ENCODE measurements at places on chromosomes 11 and 22.
A peak's percentile ranks its signal among the peaks of the same experiment; 100 is the strongest.

DNA sequence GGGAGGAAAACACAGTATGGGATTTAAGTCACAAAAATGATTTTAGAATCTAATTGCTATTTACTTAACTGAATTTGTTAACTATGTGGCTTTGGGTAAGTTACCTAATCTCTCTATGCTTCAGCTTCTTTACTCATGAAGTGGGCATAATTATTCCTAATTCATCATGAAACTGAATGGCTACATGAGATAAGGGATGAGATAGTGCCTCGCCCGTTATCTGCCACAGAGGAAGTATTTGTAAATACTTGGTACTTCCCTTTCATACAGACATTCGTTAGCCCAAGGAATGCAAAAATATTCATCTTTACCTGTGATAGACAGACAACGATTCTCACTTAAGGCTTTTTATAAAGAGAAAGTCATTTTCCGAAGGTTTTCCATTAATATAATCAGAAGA is 221.2 kb upstream of the BLID start:
- no peak for DNase-seq

DNA sequence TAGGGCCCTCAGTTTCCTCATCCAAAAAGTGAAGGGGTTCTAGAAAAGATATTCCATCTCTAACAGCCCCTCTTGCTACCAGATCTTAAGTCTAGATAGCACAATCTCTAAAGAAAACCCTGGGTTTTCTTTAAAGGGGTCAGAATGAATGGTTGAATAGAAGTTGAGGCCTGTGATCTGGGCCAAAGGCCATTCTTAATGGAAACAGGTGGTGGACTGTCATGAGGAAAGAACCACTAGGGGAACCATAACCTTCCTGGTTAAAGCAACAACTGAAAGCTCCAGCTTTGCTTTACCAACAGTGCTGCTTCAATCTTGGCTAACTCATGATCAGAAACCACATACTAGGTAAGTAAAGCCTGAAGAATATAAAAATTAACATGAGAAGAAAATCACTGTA is 1.8 kb downstream of the CELF1 start:
- no peak for DNase-seq

DNA sequence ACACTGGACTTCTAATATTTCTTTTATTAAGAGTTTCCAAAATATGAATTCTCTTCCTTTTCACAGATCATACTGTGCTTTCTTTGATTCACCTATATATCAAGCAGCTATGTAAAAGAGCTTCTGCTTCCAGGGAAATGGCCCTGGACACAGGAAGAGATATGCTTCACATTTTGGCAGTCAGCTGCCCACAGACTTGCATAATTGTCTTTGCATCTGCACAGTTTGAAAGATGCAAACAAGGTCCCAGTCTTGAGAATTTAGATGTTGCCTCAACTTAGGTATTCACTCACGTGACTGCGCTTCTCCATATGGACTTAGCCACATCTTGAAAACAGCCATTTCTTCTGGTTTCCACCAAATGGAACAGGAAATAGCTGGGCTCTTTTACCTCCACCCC is 92.3 kb upstream of the POU2AF2 start:
- no peak for DNase-seq

- no peak for DNase-seq
Observed at GRCh38 chr22:30262917-30263741, 3.5 kb downstream of the OSM start.

GRCh38 chr11:125193841-125194240 is 29.3 kb downstream of the PKNOX2 start:
- DNase-seq, result no peak

DNA sequence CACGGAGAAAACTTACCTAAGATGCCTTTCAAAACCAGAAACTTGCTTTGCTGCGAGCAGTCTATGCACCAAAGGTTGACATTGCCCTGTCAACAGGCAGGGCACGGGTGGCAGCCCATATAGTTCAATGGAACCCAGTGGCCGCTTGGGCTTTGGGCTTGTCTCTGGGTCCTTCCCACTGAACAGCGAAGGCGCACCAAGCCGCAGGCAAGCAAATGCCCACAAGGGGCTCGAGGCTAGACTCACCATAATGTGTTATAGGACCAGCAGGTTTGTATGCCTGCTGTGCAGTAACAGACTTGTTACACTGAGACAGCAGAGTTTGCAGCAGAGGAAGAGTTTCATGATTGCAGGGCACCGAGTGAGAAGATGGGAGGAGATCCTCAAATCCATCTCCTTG is 20.3 kb downstream of the CLDN5 start:
- DNase-seq, result no peak

DNA sequence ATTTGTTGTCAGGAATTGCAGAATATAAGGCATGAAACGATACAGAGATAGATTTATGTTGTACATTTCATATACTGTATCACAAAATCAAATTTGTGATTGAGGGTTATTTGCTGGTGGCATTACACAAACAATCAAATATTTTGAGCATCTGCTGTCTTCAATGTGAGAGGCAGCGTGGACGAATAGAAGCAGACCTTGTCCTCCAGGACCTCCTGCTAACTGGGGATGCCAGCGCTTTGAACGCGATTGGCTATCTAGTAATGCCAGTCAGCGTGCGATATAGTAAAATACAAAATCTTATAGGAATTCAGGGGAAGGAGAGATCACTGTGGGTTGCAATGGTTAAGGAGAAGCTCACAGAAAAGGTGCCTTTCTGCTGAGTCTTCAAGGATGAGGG is 631 bp upstream of the SNX19 start:
- DNase-seq, result no peak

- DNase-seq, result no peak
Observed at GRCh38 chr11:105923807-105924206, 98.2 kb downstream of the MSANTD4 start.

DNA sequence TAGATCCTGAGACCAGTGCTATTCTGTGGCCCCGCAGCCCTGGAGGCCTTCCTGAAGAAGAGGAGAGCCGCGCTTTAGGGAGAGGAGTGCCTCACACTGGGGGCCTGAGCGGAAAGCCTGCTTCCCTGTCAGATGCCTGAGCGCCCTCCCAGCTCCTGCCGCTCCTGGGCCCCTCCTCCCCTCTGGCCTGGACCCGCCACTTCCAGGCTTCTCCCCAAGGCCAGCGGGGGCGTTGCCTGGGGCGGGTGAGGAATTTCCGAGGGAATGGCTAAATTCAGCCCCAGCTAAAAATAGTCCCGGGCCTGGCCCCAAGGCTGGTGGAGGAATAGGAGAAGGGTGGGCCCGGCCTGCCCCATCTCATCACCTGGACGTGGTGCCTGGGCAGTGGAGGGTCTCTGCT is 15.4 kb downstream of the ARHGEF17 start:
- no peak for DNase-seq

DNA sequence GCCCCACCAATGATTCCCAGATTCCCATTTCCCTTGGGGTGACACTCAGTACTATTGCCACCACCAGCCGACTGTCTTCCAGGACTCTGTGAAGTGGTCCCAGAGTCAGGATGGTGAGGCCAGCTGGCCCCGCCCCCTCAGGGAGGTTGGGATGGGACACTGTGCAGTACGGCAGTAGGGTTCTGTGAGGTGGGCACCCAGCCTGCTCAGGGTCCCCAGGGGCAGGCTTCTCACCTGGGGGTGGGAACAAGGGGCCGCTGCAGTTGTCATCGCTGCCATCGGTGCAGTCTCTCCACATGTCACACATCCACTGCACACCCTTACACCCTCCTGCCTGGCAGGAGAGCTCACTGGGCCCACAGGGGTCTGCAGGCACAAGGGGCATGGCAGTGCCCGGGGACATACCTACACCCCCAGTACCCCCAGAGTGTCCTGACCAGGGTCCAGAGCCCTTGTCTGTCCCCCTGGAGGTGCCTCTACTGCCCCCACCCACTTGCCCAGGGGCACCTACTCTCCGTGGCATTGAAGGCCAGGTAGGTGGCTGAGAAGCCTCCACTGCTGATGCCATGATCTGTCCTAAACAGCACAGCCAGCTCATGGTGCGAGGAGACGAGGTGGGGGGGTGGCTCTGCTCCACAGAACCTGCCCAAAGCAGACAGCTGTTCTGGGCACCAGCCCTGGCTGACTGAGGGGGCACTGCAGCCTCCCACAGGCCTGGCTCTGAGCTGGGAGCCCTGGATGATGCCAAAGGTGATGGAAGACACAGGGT is 1.9 kb upstream of the C1QTNF5 start:
- DNase-seq, result no peak

GRCh38 chr11:107858217-107859070 is at the start of gene SLC35F2:
TSS of gene SLC35F2 (minus strand) at chr11:107858787. CDS start at chr11:107858767, 20 bp downstream.
- DNase-seq, result peak; percentile 66

GRCh38 chr11:87306262-87306851 is 268.6 kb downstream of the TMEM135 start:
- no peak for DNase-seq

DNA sequence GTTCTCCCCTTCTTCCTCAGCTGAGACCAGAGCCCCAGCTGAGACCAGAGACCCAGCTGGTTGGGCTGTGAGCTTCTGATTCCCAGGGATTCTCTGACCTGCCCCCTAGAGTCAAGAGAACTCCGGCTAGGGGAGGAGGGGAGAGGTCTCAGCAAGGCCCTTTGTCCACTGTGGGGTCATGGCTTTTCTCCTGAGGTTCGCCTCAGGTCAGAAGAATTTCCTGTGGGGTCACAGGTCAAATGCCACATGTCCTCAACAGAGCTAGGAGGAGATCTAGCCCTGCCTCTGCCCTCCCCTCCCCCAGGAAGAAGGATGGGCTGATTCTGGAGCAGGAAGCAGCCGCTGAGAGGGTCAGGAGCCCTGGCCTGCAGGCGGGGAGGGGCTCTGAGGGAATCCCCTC is 23.7 kb downstream of the HTR3A start:
- no peak for DNase-seq

GRCh38 chr11:102279641-102280170 is 37.6 kb upstream of the BIRC3 start:
- no peak for DNase-seq

GRCh38 chr11:120945042-120945441 is 78.9 kb upstream of the TBCEL start:
- no peak for DNase-seq

DNA sequence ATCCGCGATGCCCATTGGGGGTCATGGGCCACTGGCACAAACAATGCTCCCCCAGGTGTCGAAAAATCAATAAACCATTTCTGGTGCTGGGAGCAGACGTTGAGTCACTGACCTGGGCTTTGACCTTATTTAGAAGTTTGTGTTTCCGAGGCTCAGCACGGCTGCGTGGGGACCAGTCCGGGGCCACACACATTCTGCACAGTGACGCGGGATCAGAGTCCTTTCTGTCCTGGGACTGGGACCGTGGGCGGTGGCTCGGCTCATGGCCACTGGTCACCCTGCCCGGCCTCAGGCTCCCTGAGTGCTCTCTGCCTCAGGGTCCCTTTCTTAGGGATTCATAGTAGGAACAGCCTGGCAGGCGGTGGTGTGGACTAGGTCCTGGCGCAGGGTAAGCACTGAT is 1266.0 kb downstream of the BRD1 start:
- no peak for DNase-seq

- peak; percentile 31 for DNase-seq
Observed at GRCh38 chr11:112903340-112903739, 57.9 kb upstream of the NCAM1 start.

- no peak for DNase-seq
Observed at GRCh38 chr22:40387746-40388145, 17.4 kb downstream of the SGSM3 start.

GRCh38 chr22:42156598-42156997 is 26.0 kb upstream of the CYP2D6 start:
- DNase-seq, result no peak

- DNase-seq, result peak; percentile 84
Observed at GRCh38 chr22:20524004-20524481, 16.6 kb downstream of the MED15 start.

DNA sequence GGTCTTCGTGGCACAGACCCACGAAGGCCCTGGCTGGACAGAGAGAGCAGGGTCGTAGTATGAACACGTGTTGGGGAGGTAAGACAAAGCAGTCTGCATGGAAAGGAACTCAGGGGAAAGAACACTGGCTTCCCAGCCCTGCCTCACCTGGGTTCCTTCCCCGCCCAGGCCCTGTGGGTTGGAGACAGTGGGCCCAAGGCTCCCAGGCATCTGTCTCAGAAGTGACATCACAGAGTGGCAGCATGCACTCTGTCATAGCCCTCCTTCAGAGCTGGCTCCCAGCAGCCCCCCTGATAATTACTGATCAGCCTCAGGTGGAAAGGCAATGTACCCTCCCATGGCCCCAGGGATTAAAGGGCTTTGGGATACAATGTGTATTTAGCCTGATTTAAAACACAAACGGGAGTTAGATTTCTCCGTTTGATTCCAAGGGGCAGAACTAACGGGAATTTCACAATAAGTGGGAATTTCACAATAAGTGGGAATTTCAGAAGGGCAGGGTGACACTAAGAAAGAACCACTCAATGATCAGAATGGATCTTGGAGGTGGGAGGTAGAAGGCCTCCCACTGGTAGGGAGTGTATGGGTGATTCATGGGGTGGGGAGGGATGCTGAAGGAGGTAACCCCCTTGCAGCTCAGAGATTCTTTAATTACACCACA is 65.1 kb downstream of the SLC22A12 start:
- no peak for DNase-seq

DNA sequence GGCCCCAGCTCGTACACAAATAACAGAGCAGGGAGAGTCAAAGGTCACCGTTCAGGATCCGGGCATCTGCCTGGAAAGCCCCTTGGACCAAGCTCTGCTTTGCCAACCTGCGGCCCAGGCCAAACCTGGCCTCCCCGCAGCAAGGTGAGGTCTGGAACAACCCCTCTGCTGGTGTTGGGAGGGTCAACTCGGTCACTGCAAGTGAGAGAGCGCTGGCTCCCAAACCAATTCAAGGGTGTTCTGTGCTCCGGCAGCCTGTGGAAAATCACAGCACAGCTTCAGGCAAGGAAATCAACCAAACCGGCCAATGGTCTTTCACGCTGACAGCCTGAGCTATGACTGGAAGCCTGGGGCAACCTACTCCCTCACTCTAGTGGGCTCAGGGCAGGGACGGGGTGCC is 63.4 kb downstream of the MYH9 start:
- no peak for DNase-seq

DNA sequence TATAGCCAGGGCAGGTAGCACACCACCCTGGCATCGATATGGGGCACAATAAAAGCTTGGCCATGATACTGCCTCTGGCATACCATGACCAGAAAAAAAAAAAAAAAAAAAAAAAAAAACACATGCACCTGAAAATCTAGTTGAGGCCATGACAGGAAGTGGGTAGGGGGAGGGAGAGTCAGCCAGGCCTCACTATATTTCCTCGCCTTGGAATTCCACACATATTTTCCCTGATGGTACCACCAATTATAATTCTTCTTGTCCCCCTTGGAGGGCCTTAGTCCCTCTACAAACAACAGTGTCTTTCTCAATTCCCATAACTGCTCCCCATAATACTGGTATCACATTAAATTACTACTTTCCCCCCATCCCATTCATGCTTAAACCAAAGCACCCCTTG is 12.6 kb upstream of the CHKA start:
- DNase-seq, result no peak

DNA sequence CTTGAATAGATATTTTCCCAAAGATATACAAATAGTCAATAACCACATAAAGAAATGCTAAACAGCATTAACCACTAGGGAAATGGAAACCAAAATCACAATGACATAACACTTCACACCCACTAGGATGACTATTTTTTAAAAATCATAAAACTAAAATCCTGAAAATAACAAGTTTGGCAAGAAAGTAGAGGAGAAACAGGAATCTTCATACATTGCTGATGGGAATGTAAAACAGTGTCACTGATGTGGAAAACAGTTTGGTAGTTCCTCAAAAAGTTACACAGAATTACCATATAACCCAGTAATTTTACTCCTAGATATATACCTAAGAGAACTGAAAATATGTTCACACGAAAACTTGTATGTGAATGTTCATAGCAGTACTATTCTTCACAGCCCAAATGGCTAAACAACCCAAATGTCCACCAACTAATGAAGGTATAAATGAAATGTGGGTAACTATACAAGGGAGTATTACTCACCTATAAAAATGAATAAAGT is 12.5 kb downstream of the PICALM start:
- DNase-seq, result no peak
